ENCODE measurements at places on chromosomes 13 and 19.
A peak's percentile ranks its signal among the peaks of the same experiment; 100 is the strongest.

DNA sequence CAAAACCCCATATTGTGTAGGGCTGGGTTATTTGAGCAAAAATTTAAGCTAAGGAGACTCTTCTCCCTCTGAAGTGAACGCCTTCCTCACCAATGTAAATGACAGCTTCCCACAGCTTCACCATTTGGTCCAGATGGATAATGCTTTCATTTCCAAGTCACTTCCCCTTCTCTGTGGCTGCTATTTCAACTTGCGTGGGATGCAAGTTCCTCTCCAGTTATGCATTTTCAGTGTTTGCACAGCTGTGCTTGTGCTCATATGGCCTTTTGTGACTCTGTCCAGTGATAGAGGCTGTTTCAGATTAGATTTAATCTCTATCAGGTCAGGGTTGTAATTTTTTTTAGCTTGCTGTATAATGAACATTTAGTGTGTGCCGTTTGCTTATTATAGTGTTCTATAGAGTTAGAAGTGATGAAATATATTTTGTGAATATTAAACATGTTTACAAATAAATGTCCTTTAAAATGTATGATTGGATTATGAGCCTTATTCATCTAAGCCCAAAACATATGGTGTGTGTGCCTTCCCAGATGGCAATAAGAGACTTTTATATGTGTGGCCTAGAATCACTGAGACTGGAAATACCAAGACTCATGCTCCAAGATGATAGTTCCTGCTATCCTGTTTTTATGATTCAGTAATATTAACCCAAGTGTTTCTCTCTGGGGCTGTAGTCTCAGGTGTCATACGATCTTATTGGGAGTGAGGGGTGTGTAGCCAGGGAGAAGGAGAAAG is 86.6 kb downstream of the TNFRSF19 start:
- DNase-seq = peak; percentile 31

DNA sequence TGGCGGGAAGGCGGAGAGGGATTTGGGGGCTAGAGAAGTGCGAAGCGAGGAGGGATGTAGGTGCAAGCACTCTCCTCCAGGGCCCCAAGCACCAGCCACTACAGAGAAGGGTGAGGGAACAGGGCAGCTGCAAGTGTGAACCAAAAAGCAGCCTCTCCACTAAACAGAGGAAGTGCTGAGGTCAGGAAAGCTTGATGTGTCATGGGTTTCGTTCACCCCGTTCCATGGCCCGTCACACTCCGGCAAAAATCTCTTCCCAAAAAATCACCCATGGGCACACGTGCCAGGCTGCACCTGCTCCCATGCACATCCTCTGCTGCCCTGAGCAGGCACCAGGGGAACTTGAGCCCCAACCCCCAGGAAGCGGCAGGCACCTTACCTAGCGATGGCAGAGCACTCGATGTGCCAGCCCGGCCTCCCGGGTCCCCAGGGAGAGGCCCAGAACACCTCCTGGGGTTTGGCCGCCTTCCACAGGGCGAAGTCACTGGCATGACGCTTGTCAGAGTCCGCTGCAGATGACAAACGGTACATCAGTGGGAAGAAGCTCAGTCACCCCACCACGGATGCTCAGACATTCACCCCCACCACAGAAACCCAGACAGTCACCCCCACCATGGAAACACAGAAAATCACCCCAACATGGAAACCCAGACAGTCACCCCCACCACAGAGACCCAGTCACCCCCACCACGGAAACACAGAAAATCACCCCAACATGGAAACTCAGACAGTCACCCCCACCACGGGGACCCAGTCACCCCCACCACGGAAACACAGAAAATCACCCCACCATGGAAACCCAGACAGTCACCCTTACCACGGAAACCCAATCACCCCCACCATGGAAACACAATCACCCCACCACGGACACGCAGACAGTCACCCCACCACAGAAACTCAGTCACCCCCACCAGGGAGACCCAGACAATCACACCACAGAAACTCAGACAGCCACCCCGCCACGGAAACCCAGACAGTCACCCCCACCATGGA is 29.0 kb downstream of the CARS2 start:
- DNase-seq = no peak

DNA sequence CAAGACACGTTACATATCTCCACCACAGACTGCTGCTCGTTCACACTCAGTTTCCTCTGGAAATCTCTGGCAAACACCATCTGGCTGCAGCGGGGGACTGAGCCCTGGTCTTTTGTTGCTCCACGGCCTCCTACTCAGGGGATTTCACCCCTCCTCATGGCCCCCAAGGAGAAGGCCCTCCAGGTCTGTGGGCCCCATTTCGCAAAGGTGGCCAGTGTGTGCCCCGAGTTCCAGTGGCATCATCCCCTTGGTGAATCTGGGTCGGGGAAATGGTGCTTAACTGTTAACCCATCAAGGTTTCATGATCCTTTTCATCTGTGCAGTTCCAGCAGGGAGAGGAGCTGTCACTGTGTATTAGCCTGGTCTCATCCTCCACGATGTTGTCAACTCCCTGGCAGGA is 235.4 kb upstream of the MAB21L1 start:
- no peak for DNase-seq

DNA sequence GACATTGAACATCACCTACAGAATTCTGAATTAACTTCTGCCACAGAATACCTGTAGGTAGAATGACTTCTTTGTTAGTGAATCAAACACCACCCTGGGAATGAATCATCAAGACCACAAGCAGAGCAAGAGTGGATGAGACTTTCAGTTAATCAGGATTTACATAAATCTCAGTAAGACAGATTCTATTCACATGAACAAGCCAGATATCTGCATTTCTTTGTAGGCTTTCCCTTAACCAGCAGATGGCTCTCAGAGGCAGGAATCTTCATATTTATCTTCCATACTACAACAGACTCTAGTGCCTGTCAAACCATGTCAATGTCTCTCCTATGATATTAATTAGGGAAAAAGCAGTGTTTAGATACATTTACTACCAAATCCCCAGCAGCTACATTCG is 412.1 kb downstream of the KLF12 start:
- peak; percentile 9 for DNase-seq

- no peak for DNase-seq
These were observed 40.4 kb downstream of the CRTC1 start for GRCh38 chr19:18723871-18724377.

- DNase-seq = no peak
These were observed 418.8 kb downstream of the DACH1 start for GRCh38 chr13:71448080-71448630.

- DNase-seq = no peak
These were observed 36.8 kb upstream of the ZNF681 start for GRCh38 chr19:23795462-23795861.

- no peak for DNase-seq
These were observed 3.1 kb downstream of the ABHD17A start for GRCh38 chr19:1882089-1882785.

DNA sequence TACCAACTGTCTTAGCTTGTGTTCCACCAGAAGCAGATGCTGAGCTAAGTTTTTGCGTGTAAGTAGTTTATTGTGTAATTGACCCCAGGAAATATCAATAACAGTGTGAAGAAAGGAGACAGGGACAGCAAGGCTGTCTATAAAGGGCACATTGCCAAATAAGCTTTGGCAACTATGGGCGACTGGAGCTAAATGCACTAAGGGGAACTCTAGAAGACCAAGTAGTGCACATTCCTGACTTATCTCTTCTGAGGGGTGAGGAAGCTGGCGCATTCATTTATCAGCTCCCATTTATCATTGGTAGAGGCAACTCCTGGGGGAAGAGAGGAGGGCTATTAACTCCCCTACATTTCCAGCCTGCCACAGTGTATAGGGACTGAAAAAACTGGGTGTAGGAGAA is 135.0 kb downstream of the DLEU7 start:
- DNase-seq = no peak

DNA sequence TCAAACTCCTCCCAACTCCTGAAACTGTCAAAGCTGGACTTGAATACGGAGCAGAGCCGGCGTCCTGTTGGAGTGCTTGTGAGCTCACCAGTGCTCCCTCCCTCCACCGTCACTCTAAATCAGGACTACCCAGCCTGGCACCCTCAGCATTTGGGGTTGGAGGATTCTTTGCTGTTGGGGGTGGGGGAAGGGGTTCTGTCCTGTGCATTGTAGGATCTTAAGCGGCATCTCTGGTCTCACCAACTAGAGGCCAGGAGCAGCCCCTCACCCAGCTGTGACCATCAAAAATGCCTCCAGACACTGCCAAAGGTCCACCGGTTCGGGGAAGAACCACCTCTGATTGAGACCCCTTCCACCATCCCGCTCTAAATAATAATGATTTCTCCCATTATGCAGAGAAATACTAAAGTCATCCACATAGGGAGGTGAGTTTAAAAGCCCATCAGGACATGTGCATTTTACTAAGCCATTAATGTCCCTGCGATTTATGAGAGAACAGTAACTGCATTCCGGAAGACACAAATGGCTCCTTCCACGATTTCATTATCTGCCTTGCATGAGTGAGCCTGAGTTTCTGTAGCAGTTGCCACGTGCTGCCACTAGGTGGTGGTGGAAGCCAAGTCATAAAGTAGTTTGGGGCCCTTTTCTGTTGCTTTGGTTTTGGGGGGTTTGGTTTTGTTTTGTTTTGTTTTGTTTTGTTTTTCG is 16.1 kb upstream of the USP29 start:
- peak; percentile 83 for DNase-seq

- no peak for DNase-seq
These were observed 58.7 kb upstream of the ALOX5AP start for GRCh38 chr13:30676672-30677071.

GRCh38 chr13:41354416-41354815 is 43.3 kb downstream of the NAA16 start:
- DNase-seq = no peak

GRCh38 chr13:101649488-101650126 is 197.1 kb downstream of the ITGBL1 start:
- DNase-seq = peak; percentile 47

GRCh38 chr13:46683676-46684260 is 113.2 kb downstream of the ESD start:
- no peak for DNase-seq

DNA sequence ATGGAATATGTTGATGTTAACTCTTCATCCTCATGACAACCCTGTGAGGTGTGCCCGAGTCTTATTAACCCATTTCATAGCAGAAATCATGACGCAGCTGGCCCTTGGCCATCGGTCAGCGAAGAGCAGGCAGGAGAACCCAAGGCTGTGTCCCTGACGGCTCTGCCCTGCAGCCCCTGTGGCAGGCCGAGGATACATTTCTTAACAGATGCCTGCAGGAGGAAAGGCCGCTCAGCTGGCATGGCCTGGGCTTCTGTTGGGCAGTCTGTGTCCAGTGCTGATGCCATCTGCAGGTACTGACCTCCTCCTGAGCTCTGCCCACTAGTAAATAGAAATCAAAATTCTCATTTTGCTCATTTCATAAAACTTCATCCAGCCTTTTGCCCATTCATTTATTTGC is 35.4 kb upstream of the MCF2L start:
- no peak for DNase-seq

GRCh38 chr19:44552324-44552723 is 22.8 kb upstream of the CEACAM20 start:
- DNase-seq = peak; percentile 30

DNA sequence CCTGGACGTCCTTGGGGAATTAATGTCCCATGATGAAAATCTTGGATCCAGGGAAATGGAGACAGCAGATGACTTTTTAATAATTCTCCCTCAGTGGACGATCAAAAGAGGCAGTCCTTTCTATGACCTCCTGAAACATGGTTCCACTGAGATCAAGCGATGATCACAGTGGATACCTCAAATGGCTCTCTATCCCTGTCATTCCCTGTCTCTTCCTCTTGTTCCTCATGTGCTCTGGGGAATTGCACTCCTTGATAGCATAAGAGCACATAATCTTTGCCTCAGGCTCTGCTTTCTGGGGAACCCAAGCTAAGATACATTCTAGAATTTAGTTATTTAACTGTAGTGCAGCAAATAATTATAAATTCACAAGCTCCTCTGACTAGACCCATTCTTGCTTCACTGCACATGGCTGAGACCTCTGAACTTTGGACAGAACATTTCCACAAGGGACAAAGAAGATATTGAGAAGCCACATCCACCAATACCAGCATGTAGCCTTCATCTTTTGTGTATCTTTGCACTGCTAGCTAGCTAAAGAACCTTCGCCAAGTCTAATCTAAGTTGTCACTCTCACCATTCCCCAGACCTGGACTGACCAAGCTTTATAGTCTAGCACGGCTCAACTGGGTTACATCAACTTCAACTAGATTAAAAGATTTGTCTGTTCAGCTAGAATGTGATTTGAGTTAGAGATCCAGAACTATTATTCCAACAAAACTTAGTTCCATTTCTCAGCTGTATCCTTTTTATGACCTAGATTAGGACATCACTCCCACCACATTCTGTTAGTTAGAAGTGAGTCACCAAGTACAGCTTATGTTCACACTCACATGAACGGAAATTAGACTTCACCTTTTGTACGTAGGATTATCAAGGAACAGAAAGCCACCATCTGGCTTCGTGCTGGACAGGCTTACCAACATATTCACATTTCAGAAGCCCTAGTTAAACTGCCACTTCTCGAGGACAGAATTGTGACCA is 142.7 kb downstream of the SUCLA2 start:
- peak; percentile 40 for DNase-seq

DNA sequence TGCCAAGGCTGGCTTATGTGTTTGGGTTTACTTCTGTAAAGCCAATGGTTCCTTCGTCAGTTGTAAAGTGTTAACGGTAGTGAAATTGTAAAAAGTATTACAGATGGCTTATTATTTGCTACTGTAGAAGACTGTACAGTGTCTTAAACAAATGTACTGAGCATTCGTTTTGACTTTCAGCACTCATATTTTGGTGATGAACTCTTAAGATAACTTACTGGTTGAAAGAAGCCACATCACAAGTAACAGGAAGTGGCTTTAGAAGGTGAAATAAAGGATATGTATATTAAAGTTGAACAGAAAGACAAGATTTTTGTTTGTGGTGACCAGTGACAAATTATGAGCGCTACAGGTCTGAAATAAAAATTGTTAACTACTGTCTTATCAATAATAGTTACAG is 64.2 kb downstream of the URI1 start:
- DNase-seq = no peak

- no peak for DNase-seq
These were observed 2.0 kb downstream of the PALM start for GRCh38 chr19:710767-711166.

- peak; percentile 66 for DNase-seq
These were observed 486 bp upstream of the SPINT2 start for GRCh38 chr19:38263689-38264485.

- DNase-seq = peak; percentile 15
These were observed at the start of gene HSD17B14 for GRCh38 chr19:48836089-48837017. HSD17B14 (minus strand) TSS chr19:48836491; CDS start chr19:48836411, 80 bp downstream.

- DNase-seq = no peak
These were observed 118.5 kb downstream of the STK24 start for GRCh38 chr13:98458431-98458830.

GRCh38 chr19:34806976-34807860 is 34.2 kb upstream of the ZNF599 start:
- no peak for DNase-seq

GRCh38 chr13:32036126-32036695 is 4.6 kb downstream of the FRY start:
- no peak for DNase-seq

DNA sequence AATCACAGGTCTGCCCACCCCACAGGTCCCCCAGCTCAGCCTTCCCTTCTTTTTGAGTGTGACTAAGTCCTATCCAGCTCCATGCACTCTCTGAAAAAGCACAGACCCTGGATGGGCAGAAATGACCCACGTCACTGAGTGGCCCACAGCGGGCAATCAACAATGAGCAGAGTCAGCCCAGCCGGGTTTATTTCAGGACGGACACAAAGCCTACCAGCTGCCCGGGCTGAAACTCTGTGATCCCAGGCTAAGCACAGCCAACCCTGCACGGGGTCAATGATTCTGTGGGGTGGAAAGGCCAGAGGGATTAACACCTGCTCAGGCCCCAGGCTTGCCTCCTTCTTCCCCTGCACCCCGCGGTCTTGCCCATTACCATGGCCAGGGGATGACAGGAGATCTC is 8.4 kb downstream of the NAPA start:
- no peak for DNase-seq
